Cerebellar nuclear complex (tissue), 1 donor: ENCODE measurements at places on chromosomes 12 and 14.

GRCh38 chr12:51667269-51667668 is 76.2 kb downstream of the SCN8A start:
- DNase-seq, result no peak

GRCh38 chr12:100365411-100365810 is 8.5 kb downstream of the SLC17A8 start:
- DNase-seq, result no peak

DNA sequence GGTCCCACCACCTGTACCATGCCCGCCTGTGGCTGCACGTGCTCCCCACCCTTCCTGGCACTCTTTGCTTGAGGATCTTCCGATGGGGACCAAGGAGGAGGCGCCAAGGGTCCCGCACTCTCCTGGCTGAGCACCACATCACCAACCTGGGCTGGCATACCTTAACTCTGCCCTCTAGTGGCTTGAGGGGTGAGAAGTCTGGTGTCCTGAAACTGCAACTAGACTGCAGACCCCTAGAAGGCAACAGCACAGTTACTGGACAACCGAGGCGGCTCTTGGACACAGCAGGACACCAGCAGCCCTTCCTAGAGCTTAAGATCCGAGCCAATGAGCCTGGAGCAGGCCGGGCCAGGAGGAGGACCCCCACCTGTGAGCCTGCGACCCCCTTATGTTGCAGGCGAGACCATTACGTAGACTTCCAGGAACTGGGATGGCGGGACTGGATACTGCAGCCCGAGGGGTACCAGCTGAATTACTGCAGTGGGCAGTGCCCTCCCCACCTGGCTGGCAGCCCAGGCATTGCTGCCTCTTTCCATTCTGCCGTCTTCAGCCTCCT is 1.1 kb downstream of the INHBE start:
- no peak for DNase-seq

DNA sequence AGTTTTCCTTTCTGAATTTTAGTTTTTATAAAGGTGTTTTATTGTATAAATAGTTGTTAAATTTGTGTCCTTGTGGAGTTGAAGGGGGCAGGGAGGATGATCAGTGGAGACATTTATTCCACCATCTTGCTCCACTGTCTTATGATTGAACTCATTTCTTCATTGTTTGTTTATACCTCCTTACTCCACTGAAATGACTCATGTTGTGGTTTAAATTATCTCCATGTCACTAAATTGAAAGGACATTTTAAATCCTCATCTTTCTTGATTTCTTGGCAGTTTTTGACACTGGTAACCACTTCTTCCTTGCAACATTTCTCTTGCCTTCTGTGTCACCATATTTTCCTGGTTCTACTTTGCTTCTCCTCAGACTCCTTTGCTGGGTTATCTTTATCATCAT is 23.6 kb upstream of the FERMT2 start:
- DNase-seq, result no peak

GRCh38 chr14:85824526-85824925 is 294.6 kb downstream of the FLRT2 start:
- DNase-seq, result no peak

GRCh38 chr12:109832541-109833306 is 474 bp downstream of the TRPV4 start:
- DNase-seq, result no peak
